ENCODE measurements at places on chromosomes 4 and X. TPM values are rescaled to one million over a fixed set of nuclear protein-coding genes. Genes with fewer than 3 reads are reported as not detected.

MID2 gene
- 27.7 TPM for total RNA-seq

HGFAC gene
- 0.21 TPM for total RNA-seq

MUC7 gene
- not detected for total RNA-seq

SLC9B1 gene
- total RNA-seq: 0.45 TPM

FGF13 gene
- total RNA-seq: 1.3 TPM

All from mammary epithelial cell (primary cell).